ENCODE measurements at places on chromosomes 11 and 22.

DNA sequence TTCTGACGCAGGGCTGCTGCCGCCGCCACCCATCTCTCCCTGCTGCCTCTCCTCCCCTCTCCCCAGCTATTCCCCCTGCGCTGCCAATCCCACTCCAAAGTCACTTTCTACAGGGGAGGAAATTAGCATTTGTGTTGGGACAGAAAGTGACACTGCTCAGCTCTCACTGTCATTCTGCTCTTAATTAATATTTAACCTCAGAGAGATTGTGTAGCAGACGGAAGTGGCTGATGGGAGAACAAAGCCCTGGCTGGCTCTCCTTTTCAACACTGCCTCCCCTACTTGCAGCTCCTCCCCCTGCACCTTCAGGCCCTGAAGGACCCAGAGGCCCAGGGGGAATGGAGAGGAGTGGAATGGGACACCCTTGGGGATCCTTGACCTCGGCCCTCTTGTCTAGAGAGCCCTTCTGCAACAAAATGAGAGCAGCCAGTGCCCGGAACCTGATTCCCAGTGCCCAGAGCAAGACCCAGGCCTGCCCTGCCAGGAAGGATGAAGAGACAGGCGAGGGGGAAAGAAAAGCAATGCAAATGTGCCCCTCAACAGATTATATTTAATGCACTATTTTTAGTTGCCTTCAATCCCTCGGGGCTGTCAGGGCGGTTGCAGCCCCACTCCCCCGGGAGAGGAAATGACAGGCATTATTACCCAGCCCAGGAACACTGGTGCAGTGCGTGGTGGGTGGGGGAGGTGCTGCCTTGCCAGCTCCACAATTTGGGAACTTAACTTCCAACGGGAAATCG is 14.6 kb upstream of the NRGN start:
- no peak for DNase-seq

DNA sequence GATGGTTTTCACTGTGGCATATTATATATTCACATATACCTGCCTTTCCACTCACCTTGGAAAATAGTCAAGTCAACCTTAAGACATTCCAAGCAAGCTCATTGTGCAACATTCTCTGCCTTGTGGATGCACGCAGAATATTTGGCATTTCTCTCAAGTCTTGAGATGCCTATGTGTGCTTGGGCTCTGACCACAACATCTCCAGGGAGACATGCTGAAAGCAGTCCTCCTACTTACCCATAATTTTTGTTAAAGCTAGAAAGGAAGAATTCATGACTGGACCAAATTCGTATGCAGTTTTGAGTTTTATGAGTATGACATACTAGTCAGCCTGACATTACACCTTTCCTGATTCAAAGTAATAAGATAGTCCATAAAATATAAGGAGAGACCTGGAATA is 684.0 kb downstream of the OPCML start:
- no peak for DNase-seq

- no peak for DNase-seq
Measured at GRCh38 chr11:73752216-73752867, 8.5 kb downstream of the RAB6A start.

GRCh38 chr22:45642986-45643385 is 28.6 kb upstream of the ATXN10 start:
- DNase-seq: no peak

- DNase-seq: no peak
Measured at GRCh38 chr22:23457380-23457985, 122.6 kb downstream of the IGLL1 start.

GRCh38 chr11:17406082-17406817 is 17.8 kb upstream of the KCNJ11 start:
- DNase-seq: no peak

GRCh38 chr11:87295237-87295636 is 257.5 kb downstream of the TMEM135 start:
- DNase-seq: no peak

DNA sequence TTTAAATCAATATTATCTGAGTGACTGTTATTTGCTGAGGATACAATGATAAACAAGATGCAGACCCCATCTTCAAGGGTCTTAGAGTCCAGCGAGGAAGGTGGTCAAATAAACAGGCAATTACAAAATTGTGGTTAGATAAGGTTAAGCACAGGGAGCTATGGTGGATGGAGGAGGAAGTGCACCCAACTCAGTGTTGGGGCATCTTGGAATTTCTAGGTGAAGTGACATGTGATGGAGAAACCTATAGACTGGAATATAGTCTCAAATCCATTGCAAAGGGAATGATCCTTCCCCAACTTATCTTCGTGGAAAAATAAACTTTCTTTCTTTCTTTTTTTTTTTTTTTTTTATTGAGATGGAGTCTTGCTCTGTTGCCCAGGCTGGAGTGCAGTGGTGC is 3.4 kb upstream of the PTPRJ start:
- DNase-seq: no peak

- DNase-seq: no peak
Measured at GRCh38 chr11:15327786-15328231, 213.1 kb downstream of the INSC start.

DNA sequence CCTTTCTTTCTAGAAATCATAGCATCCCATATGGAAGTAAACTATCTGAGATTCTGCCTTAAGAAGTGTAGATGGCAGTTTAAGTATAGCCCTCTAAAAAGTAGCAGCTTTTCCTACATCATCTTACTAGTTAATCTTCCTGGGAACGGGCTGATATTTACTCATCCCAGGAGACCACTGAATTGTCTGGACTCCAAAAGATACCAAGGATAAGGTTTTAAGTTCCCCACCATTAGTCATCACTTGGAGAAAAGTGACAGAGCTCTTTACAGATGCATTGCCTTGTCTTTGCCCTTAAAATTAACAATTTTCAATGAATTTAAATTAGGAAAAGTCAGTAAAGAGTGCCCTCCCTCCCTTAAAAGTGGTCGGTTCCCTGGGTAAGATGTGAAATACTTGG is 129.5 kb downstream of the MAML2 start:
- no peak for DNase-seq

DNA sequence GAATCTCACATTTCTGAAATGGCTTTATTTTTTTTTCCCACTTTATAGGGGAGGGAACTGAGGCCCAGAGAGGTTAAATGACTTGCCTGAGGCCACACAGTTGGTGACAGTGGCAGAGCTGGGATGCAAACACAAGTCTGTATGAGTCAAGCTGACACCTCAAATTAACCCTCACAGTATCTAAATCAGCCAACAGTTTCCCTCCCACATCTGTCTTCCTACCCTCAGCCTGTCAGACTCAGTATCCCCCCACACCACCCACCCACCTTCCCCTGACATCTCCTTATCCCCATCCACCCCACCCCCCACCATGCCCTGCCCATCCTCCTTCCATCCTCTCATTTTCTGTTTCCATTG is 95.2 kb downstream of the TP53I11 start:
- no peak for DNase-seq

GRCh38 chr11:36345535-36346141 is 49.5 kb downstream of the PRR5L start:
- DNase-seq: no peak

GRCh38 chr11:128828350-128828749 is 38.7 kb downstream of the KCNJ1 start:
- DNase-seq: no peak

DNA sequence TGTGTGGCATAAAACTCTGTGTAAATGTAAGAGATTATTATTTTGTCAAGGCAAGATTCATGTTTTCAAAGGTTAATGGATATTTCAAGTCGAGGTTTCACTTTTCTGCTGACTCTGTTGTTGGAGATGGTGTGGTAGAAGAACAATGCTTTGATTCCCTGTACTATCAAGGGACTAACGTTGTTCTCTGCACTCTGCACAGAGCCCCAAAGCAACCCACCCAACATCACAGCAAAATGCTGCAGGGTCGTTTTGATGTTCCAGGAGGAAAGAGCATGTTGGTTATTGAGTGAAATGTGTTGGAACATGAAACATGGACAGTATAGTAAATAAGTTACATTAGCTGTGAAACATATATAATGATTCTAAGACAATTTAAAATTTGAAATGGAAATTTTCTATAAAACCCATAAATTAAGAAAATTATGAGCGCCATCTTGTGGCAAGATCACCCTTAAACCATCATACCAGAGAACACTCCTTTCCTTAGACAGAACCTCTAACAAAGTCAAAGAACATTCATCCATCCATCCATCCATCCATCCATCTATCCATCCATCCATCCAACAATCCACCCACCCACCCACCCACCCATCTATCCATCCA is 164.4 kb upstream of the ZBED5 start:
- DNase-seq: no peak
